B cell (primary cell): ENCODE measurements at places on chromosomes 16 and 17. TPM values are rescaled to one million over a fixed set of nuclear protein-coding genes. Genes with fewer than 3 reads are reported as not detected.

DNA sequence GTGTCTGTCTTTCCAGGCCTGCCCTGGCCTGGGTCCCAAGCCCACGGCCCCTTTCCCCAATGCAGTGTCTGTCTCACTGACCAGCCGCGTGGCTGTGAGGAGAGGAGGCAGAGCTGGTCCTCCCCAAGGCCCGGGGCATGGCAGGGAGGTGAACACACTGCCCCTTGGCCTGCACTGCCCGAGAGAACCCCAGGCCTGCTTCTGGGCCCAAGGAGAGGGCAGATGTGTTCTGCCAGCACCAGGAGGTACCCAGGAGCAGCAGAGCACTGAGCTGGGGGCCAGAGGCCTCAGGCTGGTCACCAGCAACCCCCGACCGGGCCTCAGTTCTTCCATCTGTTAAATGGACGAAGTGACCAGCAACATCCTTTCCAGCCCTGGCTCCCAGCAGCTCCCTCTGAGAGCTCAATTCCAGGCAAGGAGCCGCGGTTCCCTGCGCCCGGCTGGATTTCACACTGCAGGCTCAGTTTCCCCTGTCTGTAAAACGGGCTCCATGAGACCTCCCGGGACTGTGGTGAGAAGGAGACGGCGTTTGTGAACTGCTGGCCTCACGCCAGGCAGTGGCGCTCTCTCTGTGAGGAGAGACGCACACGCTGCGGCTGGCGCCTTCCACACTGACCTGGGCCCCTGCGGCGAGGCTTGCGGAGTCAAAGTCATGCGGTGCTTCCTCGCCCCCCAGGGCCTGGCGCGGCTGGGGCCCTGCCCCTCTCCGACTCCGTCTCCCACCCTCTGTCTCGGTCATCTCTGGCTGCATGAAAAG lies 8.1 kb upstream of the ZFPM1 start:
- DNase-seq: no peak
- H3K27me3 ChIP-seq: no peaks in the 10 kb centered on the region
- H3K27ac ChIP-seq: no peak overlapping the region
- H3K36me3 ChIP-seq: no peaks in the 10 kb centered on the region
- peaks cover 24% of the 10 kb centered on the region for H3K4me1 ChIP-seq
- no peak overlapping the region for H3K4me3 ChIP-seq

DNA sequence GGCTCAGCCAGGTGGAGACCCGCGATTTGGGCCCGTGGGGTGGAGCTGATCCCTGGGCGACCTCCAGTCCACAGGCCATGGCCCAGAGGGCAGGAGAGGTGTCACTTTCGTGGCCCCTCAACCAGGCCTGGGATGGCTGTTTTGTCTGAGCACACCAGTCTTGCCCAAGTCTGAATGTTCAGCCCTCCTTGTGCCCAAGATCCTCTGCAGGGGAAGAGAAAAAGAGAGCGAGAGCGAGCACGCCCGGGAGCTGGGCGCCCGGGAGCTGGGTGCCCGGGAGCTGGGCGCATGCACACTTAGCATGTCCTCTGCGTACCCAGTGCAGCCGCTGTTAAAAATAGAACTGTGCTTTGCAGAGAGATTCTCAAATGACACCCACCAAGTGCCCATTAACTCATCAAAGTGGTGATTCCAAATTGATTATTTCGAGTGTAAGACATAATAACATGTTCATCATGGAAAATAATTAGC lies 403.3 kb upstream of the TNRC6C start:
- H3K4me3 ChIP-seq: no peak overlapping the region
- H3K27ac ChIP-seq: no peak overlapping the region
- H3K4me1 ChIP-seq: peaks cover 8% of the 10 kb centered on the region
- no peaks in the 10 kb centered on the region for H3K27me3 ChIP-seq
- no peak for DNase-seq

DNA sequence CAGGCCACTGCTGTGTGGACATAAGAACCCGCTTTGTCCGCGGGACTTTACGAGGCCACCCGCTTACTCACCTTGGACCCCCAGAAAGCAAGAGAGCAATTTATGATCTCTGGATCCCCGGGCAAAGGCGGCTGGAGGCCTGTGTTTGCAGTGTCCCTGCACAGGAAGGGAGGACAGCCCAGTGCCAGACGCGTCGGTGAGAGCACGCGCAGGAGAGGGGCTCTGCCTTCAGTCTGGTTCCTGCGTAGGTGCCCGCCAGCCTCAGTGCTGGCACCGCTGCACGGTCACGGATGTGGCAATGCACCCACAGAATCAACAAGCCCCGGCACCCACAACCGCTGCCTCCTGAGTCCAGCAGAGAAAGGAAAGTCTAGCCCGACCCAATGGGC lies 248.4 kb downstream of the C16orf95 start:
- no peaks in the 10 kb centered on the region for H3K27me3 ChIP-seq
- no peaks in the 10 kb centered on the region for H3K36me3 ChIP-seq
- H3K4me1 ChIP-seq: peaks cover 12% of the 10 kb centered on the region
- no peak overlapping the region for H3K4me3 ChIP-seq
- H3K27ac ChIP-seq: no peak overlapping the region
- DNase-seq: no peak

The HBM gene
- 3.2 TPM in 1 of 2 replicates, not detected in the other for polyA plus RNA-seq

The PMFBP1 gene
- polyA plus RNA-seq: 1.2 and 1.9 TPM in 2 replicates

The DNAH17 gene
- polyA plus RNA-seq: 0.01 and 0.04 TPM in 2 replicates
